Esophagus muscularis mucosa (tissue), 4 donors: ENCODE measurements at places on chromosomes 11 and 22. TPM values are rescaled to one million over a fixed set of nuclear protein-coding genes. Genes with fewer than 3 reads are reported as not detected.

GRCh38 chr22:48061726-48062125 is 1299.3 kb downstream of the TBC1D22A start:
- H3K27ac ChIP-seq: no peak overlapping the region
- H3K4me3 ChIP-seq: no peak overlapping the region
- no peaks in the 10 kb centered on the region for H3K4me1 ChIP-seq
- no peaks in the 10 kb centered on the region for H3K36me3 ChIP-seq

Gene SNX32
- 0.42 TPM for total RNA-seq

- H3K36me3 ChIP-seq: no peaks in the 10 kb centered on the region
- no peak overlapping the region for H3K27ac ChIP-seq
These were observed 24.0 kb upstream of the LMO1 start for GRCh38 chr11:8287703-8288102.

GRCh38 chr11:130118636-130119387 is 40.8 kb upstream of the ST14 start:
- H3K4me1 ChIP-seq: peaks cover 26% of the 10 kb centered on the region
- no peak overlapping the region for H3K27ac ChIP-seq
- H3K27me3 ChIP-seq: no peaks in the 10 kb centered on the region
- no peak overlapping the region for H3K4me3 ChIP-seq
- peaks cover 19% of the 10 kb centered on the region for H3K36me3 ChIP-seq

DNA sequence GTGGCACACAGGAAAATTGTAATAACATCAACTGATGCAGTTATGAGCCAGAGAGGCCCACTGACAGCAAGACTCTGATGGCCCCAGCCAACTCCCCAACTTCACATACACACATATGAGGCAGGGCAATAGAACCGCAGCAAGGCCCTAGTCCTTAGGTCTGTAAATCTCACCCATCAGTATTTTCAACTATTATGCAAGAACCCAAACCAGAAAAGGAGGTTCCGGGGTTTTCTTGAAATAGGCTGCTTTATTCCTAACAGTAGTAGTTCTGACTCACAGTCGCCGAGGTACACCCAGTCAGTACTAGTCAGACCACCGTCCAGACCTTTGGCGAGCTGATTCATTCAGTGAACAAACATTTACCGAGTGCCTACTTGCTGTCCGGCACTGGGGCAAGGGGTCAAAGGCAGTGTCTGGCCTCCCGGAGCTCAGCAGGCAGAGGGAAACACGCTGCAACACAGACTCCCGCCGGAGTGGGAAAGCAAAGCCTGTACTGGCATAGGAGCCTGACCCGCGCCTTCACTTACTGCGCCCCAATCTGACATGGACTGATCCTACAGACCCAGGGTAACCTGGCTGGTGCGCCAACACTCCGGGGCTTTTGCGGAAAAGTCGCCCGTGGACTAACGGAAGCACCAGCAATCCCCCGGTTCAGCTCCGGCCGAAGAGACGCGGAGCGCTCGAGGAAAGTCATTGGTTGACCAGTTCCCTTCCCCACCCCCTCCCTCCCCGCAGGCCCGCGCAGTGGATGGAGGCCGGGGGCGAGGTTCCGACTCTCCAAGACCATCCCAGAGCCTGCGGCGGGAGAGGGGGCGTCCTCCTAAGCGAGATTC is 1.3 kb downstream of the PLEKHA7 start:
- peak overlapping the region; percentile 76 for H3K4me3 ChIP-seq
- no peak for DNase-seq
- peak overlapping the region; percentile 56 for H3K27ac ChIP-seq
- H3K27me3 ChIP-seq: no peaks in the 10 kb centered on the region
- no peaks in the 10 kb centered on the region for H3K36me3 ChIP-seq

Gene TRIM66
- 5.4 TPM for total RNA-seq

DNA sequence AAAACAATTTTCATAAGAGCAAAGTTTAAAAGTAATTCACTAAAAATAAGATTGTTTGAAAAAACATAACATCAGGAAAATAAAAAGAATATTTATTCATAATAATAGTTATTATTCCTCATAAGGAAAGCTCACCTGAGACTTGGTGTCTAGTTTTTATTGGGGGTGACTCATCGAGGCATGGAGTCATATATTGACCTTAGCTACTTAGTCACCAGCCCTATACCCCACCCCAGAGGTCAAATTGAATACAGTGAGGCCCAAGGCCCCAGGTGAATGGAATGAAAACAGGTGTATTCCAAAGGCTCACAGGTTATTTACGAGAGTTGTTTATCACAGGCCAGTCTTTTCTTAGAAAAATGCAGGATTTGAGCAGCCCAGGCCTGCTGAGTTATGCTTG is 36.9 kb downstream of the CNTF start:
- H3K4me3 ChIP-seq: no peak overlapping the region
- H3K4me1 ChIP-seq: no peaks in the 10 kb centered on the region
- H3K27me3 ChIP-seq: no peaks in the 10 kb centered on the region
- no peaks in the 10 kb centered on the region for H3K36me3 ChIP-seq
- no peak for DNase-seq

DNA sequence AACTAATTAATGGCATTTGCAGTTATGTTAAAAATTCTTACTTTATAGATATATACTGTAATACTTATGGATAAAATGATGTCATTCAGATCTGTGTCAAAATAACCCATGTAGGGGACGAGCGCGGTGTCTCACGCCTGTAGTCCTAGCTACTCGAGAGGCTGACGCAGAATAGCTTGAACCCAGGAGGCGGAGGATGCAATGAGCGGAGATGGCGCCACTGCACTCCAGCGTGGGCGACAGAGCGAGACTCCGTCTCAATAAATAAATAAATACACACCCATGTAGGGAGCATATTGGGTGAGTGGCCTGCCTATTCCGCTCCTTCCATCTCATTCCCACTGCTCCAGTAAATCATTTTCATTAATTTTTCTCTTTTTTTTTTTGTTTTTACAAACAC is 7.1 kb downstream of the SNU13 start:
- no peak for DNase-seq
- peak overlapping the region; percentile 84 for H3K27ac ChIP-seq
- peak overlapping the region; percentile 63 for H3K4me3 ChIP-seq
- no peaks in the 10 kb centered on the region for H3K27me3 ChIP-seq
- peaks cover 14% of the 10 kb centered on the region for H3K4me1 ChIP-seq
- H3K36me3 ChIP-seq: peaks cover 40% of the 10 kb centered on the region

Gene MPZL2
- total RNA-seq: 17.7 TPM

DNA sequence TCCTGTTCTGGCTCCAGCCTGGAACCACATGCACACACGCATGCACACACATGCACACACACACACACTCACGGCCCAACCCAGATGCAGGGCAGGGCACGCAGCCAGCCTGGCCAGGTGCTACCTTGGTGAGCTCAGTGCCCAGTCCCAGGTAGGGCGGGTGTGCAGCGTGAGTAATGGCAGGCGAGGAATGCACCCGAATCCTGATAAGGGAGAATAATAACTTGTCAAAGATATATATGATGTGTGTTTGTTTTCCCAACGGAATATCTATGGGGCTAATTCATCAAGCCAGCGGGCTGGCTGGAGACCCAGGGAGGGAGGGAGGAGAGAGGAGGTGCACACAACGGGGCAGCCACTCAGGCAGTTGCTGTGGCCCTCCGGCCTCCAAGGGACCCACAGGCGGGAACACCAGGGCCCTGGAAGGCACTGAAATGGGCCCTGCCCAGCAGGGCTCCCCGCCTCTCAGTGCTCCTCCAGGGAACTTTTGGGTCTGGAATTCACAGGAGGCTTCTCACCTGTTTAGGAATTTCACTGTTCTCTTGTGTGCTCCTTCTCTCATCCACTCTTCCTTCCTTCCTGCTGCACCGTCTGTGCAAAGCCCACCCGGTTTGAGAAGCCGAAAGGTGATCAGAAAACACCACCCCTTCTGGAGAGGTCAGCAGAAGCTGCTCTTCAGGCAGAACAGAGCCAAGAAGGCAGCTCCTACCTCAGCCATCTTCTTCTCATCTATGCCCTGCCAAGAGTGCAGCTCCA is 79.0 kb downstream of the BUD13 start:
- H3K4me3 ChIP-seq: no peak overlapping the region
- H3K36me3 ChIP-seq: no peaks in the 10 kb centered on the region
- H3K4me1 ChIP-seq: no peaks in the 10 kb centered on the region
- peak; percentile 91 for DNase-seq

DNA sequence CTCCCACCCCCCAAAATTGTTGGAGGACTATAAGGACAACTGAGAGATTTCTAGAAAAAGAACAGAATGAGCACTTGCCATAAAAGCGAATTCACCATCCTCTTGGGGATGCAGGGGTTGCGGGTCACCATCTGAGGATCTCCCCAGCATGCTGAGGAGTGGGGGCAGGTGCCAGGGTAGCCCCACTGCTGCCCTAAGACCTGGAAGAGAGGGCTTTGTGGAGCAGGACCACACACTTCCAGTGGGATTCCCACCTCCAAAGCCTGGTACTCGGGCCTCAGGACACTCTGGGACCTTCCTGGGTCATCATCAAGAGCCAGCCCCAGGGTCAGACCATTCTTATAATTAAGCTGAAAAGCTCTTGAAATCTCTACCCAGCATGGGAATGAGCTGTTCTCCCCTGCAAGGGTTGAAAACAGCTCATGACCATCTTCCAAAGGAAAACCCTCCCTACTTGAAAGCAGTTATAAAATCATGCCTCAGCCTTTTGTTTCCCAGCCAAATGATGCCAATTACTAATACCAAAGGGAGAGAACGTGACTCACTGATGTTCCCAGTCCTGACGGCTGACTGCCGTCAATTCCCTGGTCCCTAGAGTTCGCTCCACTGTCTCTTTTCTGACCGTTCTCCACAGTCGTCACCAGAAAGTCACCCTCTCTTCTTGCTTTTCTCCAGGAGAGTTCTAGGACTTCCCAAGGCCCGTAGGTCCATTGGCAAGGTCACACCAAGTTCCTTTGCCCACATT is 76.8 kb upstream of the CREB3L1 start:
- H3K4me1 ChIP-seq: no peaks in the 10 kb centered on the region
- H3K4me3 ChIP-seq: no peak overlapping the region
- H3K27me3 ChIP-seq: no peaks in the 10 kb centered on the region
- H3K36me3 ChIP-seq: no peaks in the 10 kb centered on the region
- peak; percentile 24 for DNase-seq

GRCh38 chr11:109984634-109985289 is 108.4 kb upstream of the ZC3H12C start:
- H3K27ac ChIP-seq: no peak overlapping the region
- no peak overlapping the region for H3K4me3 ChIP-seq
- no peaks in the 10 kb centered on the region for H3K36me3 ChIP-seq

Gene HSPB2
- total RNA-seq: 3.5 TPM

DNA sequence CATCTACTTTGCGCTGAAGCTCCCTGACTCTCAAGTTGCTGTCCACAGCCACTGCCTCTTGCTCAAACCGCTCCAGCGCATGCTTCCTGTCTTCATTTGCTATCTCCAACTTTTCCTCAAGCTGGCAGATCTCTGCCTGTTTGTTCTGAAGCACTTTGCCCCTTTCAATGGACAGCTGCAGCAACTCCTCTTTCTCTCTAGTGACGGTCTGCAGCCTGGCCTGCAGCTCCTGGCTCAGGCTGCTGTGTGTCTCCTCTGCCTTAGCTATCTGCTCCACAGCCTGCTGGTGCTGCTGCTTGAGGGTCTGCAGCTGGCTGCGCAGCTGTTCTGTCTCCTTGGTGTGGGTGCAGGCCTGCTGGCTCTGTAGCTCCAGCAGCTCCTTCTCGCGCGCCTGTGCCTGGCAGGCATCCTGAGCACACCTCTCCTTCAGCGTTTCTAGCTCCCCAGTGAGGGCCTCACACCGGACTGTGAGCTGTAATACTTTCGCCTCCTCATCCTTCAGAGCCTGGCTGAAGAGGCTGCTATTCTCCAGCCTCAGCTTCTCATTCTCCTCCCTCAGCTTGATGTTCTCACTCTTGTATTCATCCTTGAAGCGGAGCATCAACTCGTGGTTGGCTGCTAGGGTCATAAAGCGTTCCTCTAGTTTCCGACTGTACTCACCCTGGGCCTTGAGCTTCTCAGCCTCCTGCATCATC is 723 bp downstream of the CCDC89 start:
- no peaks in the 10 kb centered on the region for H3K27me3 ChIP-seq
- peaks cover 16% of the 10 kb centered on the region for H3K4me1 ChIP-seq
- no peak for DNase-seq
- H3K36me3 ChIP-seq: no peaks in the 10 kb centered on the region

Gene LINC01488
- total RNA-seq: not detected

DNA sequence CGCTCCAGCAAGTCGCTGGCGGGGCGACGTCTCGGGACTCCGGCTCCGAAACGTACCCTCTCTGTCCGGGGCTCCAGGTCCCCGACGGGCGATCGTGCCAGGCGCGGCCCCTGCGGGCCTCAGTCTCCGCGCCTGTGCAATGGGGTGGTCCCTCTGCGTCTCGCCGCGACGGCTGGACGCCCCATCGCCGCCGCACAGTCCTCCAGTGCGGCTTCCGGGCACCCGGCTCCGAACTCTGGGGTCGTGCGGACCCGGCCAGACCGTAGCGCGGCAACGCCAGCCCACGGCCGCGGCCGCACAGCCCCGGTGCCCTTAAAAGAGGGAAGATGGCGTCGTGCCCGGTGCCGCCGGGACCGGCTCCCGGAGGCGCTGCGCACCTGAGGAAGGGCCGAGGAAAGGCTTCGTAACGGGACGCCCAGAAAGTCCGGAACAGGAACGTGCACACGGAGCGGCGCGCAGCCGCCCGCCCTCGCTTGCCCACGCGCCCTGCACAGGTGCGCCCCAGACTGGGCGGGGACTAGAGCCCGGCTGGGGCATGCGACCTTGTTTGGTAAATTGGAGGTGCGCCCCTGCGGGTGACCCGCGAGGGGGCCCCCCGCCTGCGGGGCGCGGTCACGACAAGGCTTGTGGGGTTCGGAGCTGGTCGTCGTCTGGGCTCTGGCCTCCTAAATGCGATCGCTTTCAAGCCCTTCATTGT is 525 bp downstream of the BIK start:
- H3K4me1 ChIP-seq: peaks cover 19% of the 10 kb centered on the region
- H3K27ac ChIP-seq: peak overlapping the region; percentile 6
- no peak for DNase-seq
- H3K4me3 ChIP-seq: peak overlapping the region; percentile 69

DNA sequence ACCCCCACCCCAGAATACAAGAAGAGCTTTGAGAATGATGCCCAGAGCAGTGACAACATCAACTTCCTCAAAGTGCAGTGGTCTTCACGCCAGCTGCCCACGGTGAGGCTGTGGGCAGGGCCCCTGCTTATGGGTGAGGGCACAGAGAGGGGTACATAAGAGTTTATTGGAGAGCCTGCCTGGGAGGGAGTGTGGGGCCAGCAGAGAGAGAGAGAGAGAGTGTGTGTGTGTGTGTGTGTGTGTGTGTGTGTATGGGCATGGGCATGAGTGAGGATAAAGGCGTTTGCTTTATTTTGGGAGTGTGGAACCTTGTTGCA is 9.5 kb downstream of the PHOX2A start:
- peaks cover 72% of the 10 kb centered on the region for H3K4me1 ChIP-seq
- peak overlapping the region; percentile 86 for H3K27ac ChIP-seq
- no peak overlapping the region for H3K4me3 ChIP-seq
- H3K36me3 ChIP-seq: peaks cover 55% of the 10 kb centered on the region
- DNase-seq: no peak
- H3K27me3 ChIP-seq: no peaks in the 10 kb centered on the region

GRCh38 chr11:33507967-33508366 is 192.7 kb downstream of the C11orf91 start:
- no peaks in the 10 kb centered on the region for H3K27me3 ChIP-seq
- DNase-seq: peak; percentile 86
- no peak overlapping the region for H3K4me3 ChIP-seq
- H3K36me3 ChIP-seq: no peaks in the 10 kb centered on the region
- no peaks in the 10 kb centered on the region for H3K4me1 ChIP-seq
- H3K27ac ChIP-seq: no peak overlapping the region
